ENCODE measurements at places on chromosomes 2 and 18.
A peak's percentile ranks its signal among the peaks of the same experiment; 100 is the strongest.

DNA sequence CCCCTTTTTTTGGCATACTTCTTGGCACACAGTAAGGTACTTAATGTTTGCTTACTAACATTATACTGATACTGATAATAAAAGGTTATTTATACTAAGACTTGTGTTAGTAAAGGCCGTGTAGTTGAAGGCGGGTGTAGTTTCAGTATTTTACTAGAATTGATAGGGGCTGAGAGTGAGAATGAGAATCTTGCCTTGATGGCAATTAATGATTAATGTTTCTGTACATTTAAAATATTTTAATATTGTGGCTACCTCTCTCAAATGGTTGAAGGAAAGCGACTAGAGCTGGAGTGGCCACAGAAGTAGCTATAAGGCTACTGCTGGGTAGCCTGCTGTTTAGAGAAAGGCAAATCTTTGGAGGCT, 29.3 kb downstream of the PELI1 start:
- DNase-seq: no peak

- no peak for DNase-seq
These were observed 638 bp upstream of the IRS1 start for GRCh38 chr2:226799976-226800940.

GRCh38 chr2:170047331-170048065, 130.4 kb upstream of the MYO3B start:
- peak; percentile 18 for DNase-seq

GRCh38 chr2:237652181-237652580, 24.8 kb downstream of the LRRFIP1 start:
- DNase-seq: no peak

GRCh38 chr2:217479566-217479965, 523.2 kb downstream of the TNS1 start:
- DNase-seq: no peak

GRCh38 chr2:216475767-216476166, 22.9 kb upstream of the RPL37A start:
- DNase-seq: no peak

DNA sequence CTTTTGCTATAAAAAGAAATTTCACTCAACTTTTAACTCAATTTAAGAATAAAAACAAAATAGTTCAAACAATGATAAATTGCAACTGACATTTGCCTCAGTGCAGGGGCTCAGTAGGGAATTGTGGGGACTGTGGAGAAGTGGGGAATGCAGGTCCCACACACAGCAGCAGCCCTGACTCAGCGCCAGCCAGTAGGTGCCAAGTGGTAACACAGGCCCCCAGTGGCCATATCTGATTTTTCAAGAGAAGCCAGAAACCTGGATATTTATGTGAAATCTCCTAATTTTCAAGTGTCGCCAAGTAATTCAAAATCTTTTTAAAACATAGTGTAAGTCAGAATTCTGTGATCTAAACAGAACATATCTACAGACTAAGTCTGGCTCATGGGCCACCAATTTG, 186.3 kb downstream of the EN1 start:
- peak; percentile 62 for DNase-seq

- no peak for DNase-seq
These were observed 288.0 kb downstream of the TDRD15 start for GRCh38 chr2:21411741-21412140.

DNA sequence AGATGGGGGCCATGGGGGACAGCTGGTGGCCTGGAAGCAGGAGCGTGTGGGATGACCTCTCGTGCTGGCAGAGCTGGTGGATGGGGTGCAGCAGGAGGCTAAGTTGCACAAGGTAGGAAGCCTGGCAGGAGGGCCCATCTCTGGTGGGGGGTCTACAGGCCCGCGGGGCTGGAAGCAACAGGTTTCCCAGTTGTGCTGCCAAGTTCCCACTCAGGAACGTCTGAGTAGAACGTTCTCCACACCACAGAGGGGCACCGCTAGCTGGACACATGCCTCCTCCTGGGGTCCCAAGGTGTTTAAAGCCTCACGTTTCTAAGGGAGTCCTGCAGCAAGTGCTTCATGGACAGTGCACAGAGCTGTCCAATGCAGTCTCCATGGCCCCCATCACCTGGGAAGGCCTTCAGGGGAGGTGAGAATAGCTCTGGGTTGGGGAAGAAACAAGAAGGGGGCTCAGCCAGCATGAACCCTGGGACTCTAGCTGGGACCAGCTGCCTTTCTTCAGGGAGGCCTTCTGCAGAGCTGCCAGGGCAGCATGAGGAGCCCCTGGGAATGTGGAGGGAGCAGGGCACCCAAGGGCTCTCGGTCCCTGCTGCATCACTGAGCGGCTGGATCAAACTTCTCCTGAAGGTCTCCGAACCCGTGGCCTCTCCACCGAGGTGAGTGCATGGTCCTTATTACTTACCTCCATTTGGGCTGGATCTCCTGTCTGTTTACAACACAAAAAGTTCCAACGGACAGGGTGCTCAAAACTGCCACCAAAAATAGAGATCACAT, 80.0 kb downstream of the TWIST2 start:
- DNase-seq: no peak

Measured in fibroblast of skin of scalp (primary cell).